Activated naive CD4-positive, alpha-beta T cell treated with anti-CD3 and anti-CD28 coated beads for 36 hours (primary cell): ENCODE measurements at places on chromosomes 3 and 15. TPM values are rescaled to one million over a fixed set of nuclear protein-coding genes. Genes with fewer than 3 reads are reported as not detected.

PPP1R14D gene
- total RNA-seq, result not detected

ATP13A4 gene
- 2.4 TPM for total RNA-seq

CELSR3 gene
- 4.9 TPM for total RNA-seq

GOLGA8O gene
- total RNA-seq, result not detected

CAMP gene
- not detected for total RNA-seq

SLC22A13 gene
- not detected for total RNA-seq

GATA2 gene
- total RNA-seq, result 0.35 TPM

CNTN6 gene
- total RNA-seq, result not detected

PGBD4 gene
- total RNA-seq, result 2.0 TPM

ZFYVE19 gene
- 17.0 TPM for total RNA-seq

CNTN4 gene
- total RNA-seq, result not detected

COL8A1 gene
- total RNA-seq, result 0.12 TPM

PRR20G gene
- not detected for total RNA-seq

ACTC1 gene
- total RNA-seq, result not detected

ABCF3 gene
- total RNA-seq, result 39.1 TPM

SUCLG2 gene
- 85.3 TPM for total RNA-seq

PCLAF gene
- 118 TPM for total RNA-seq

DBR1 gene
- total RNA-seq, result 20.0 TPM

CGNL1 gene
- total RNA-seq, result not detected

IGSF10 gene
- total RNA-seq, result not detected

STRIT1 gene
- not detected for total RNA-seq
